ENCODE measurements at places on chromosomes 16 and 17. TPM values are rescaled to one million over a fixed set of nuclear protein-coding genes. Genes with fewer than 3 reads are reported as not detected.

Gene ASGR1
- 0.63 TPM for total RNA-seq

Gene CCL22
- not detected for total RNA-seq

Gene OR4D1
- total RNA-seq: not detected

Gene CIBAR2
- total RNA-seq: not detected

Gene CD300LF
- total RNA-seq: not detected

Gene VTN
- total RNA-seq: 0.13 TPM

Gene KRTAP1-1
- not detected for total RNA-seq

Gene PFN1
- 1,852 TPM for total RNA-seq

Gene MPV17L
- total RNA-seq: 3.3 TPM

Gene CIITA
- not detected for total RNA-seq

Gene ACE
- total RNA-seq: 0.49 TPM

Gene EVPLL
- total RNA-seq: not detected

Gene TLCD3B
- 0.13 TPM for total RNA-seq

Gene C16orf96
- under 0.01 TPM for total RNA-seq

Gene TNFRSF17
- not detected for total RNA-seq

Gene NOD2
- not detected for total RNA-seq

Gene ZP2
- not detected for total RNA-seq

Gene CNTNAP1
- total RNA-seq: 9.8 TPM

Gene ARRB2
- total RNA-seq: 9.0 TPM

Gene TSPAN10
- 1.9 TPM for total RNA-seq

Gene PRR15L
- not detected for total RNA-seq

Gene ABCC11
- total RNA-seq: 0.13 TPM

Gene GALNS
- 32.8 TPM for total RNA-seq

Gene PRPSAP1
- total RNA-seq: 53.9 TPM
